ENCODE measurements at places on chromosomes 16 and 17. TPM values are rescaled to one million over a fixed set of nuclear protein-coding genes. Genes with fewer than 3 reads are reported as not detected.

Gene CES4A
- not detected for total RNA-seq

Gene MMP25
- 0.75 TPM for total RNA-seq

Gene TMEM95
- not detected for total RNA-seq

Gene TVP23C
- total RNA-seq: 17.6 TPM

Gene TTYH2
- 1.2 TPM for total RNA-seq

Gene UMOD
- total RNA-seq: not detected

Gene HOXB7
- 9.5 TPM for total RNA-seq

Gene KRTAP1-1
- total RNA-seq: not detected

Gene HOXB9
- total RNA-seq: 22.8 TPM

Gene MYO1D
- total RNA-seq: 3.4 TPM

Gene AKAP10
- 16.2 TPM for total RNA-seq

Gene C16orf95
- 1.9 TPM for total RNA-seq

Gene GAS2L2
- not detected for total RNA-seq

Gene KRTAP9-2
- total RNA-seq: not detected

Gene CIBAR2
- total RNA-seq: not detected

Gene SLC38A8
- total RNA-seq: not detected

Gene SLC38A7
- total RNA-seq: 11.4 TPM

Gene TAC4
- total RNA-seq: 1.2 TPM

Gene FZD2
- 7.5 TPM for total RNA-seq

Gene CACNA1G
- total RNA-seq: 0.05 TPM

Gene TVP23A
- total RNA-seq: 0.08 TPM

Gene SNX20
- not detected for total RNA-seq

Gene CRYM
- not detected for total RNA-seq

Gene NT5C3B
- 85.6 TPM for total RNA-seq

Gene CCL3
- not detected for total RNA-seq

Gene CACNG3
- total RNA-seq: not detected

Gene EEF2K
- 15.0 TPM for total RNA-seq

Gene ABAT
- 1.5 TPM for total RNA-seq

Gene DHX58
- 7.0 TPM for total RNA-seq

Gene BCAS3
- total RNA-seq: 21.8 TPM

Gene KRTAP3-1
- not detected for total RNA-seq

Gene CSH2
- total RNA-seq: not detected

Gene SUPT6H
- total RNA-seq: 66.9 TPM

Gene CCDC200
- not detected for total RNA-seq

Gene REXO5
- total RNA-seq: 15.8 TPM

All from A375 (cell line).